RCC 7860 (cell line): ENCODE measurements at places on chromosomes 4 and X.

DNA sequence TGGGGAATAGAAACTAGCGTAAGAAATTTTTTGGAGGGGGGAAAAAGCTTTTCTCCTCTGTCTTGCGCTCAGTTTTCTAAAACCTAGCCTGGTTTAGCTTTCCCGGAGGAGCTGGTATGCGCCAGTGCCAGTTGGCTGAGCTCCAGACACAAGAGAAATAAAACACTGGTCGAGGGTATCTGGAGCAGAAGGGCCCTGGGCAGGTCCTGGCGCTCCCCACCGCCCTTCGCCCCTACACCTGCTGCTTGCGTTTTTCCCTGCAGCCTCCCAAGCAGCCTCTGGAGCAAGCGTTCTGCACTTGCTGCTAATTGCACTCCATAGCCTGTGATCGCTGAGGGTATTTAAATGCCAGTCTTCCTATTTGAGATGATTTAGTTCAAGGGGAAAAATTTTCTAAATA is 816 bp downstream of the EREG start:
- DNase-seq: peak; percentile 21

DNA sequence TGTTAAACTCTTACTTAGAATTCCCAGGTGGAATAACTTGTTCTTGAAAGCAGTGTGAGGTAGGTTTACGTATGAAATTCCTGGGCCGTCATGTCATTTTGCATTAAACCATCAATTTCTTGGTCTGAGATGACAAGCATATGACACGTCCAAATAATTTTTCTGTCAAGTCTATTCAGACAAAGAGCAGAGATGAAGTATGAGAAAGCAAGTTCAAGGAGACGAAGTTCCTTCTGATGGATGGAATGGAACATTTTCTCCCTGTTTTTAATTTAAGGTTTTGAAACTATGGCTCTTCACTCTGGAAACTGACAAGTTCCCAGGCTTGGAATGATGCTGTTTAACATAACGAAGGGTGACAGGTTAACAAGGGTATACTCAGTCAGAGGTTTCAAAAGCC is 252.8 kb upstream of the SFRP2 start:
- DNase-seq: no peak

DNA sequence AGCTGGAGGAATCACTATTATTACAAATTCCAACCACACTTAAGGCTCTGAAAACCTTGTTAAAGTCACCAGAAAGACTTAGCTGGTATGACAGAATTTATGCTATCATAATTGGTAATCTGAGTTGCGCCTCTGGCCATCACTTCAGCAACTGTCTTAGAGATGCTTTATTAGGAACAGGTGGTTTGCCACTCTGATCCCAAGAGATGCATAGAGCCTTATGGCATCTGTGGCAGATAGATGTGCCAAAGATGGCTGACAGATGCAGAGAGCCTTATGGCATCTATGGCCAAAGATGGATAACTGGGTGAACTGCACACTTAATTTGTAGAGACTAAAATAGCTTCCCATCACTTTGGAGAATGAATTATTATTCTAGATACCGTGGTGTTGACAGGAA is 32.3 kb upstream of the PLAC8 start:
- no peak for DNase-seq

DNA sequence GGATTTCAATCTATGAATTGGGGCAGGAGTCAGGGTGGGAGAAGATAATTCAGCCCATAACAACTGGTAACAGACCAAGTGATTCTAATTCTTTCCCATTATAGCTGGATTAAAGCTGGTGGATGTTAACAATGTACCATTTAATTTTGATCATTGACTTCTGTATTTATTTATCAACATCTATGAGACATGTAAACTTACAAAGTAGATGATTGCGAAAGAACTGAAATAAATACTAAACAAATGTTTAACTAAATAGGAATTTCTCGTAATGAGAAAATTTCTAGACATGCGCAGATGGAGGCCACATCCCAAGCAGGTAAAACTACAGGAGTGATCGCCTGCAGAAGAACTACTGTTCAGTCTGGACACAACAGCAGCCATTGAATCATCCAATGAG is 107.1 kb downstream of the NR3C2 start:
- no peak for DNase-seq

GRCh38 chrX:130267956-130268448 is 697 bp downstream of the ZNF280C start:
- no peak for DNase-seq

- no peak for DNase-seq
Observed at GRCh38 chr4:187193141-187193540, 469.5 kb upstream of the FAT1 start.

DNA sequence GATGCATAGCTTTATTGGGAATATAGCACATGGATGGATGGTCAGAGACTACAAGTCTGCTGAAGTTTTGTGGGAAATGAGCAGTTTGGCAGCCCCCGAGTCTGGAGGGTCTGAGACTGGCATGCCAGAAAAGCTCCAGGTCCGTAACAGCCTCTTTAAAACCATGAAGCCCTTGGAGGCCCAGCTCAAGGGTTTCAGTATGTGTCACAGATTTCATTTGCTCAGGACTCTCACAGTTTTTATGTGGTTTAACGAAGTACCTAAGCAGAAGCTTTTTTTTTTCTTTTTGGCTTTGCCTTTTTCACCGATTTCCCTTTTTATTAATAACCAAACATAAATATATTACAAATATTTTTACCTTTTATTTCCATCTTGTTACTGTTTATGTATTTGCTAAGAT is 30.6 kb upstream of the TMEM184C start:
- DNase-seq: no peak

DNA sequence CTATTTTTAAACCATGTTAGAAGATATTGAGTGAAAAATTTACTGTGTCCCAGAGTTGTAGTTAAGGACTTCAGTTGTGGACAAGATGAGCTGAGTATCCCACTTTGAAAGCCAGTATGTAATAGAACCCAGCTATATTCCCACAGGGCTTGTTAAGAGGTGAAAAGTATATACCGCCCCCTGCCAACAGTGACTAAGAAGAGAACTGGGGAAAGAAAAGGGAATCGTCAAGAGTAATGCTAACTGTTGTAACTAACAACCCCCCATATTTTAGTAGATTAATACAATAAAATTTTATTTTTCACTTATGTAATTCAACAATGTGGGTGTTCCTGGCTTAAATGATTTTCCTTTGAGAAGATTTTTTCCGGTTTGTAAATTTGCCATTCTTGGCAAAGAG is 250.4 kb upstream of the GIMD1 start:
- DNase-seq: no peak

- DNase-seq: no peak
Observed at GRCh38 chr4:87521757-87522374, 7.3 kb downstream of the SPARCL1 start.

- DNase-seq: no peak
Observed at GRCh38 chrX:24355095-24355494, 5.3 kb upstream of the SUPT20HL1 start.
